Left ventricle myocardium inferior (tissue), 1 donor: ENCODE measurements at places on chromosomes 2 and 18. TPM values are rescaled to one million over a fixed set of nuclear protein-coding genes. Genes with fewer than 3 reads are reported as not detected.

Gene IL1RL1
- 1.1 TPM for total RNA-seq

Gene GAD1
- not detected for total RNA-seq

Gene ABCG8
- not detected for total RNA-seq

Gene COL6A3
- 57.1 TPM for total RNA-seq

Gene DSC3
- total RNA-seq: not detected

Gene ZNF512
- total RNA-seq: 16.1 TPM

Gene LYPD6
- total RNA-seq: 0.08 TPM

Gene MARS2
- total RNA-seq: 7.2 TPM

Gene TFCP2L1
- total RNA-seq: 0.14 TPM

Gene MEX3C
- total RNA-seq: 17.2 TPM

Gene NTSR2
- not detected for total RNA-seq

Gene FRZB
- 2.2 TPM for total RNA-seq

Gene SCTR
- 1.2 TPM for total RNA-seq

Gene DTNB
- total RNA-seq: 4.5 TPM

Gene GULP1
- total RNA-seq: 5.7 TPM

Gene CTAGE1
- total RNA-seq: not detected

Gene AQP12A
- not detected for total RNA-seq

Gene HOXD11
- total RNA-seq: not detected
